ENCODE measurements at places on chromosomes 13 and 19. TPM values are rescaled to one million over a fixed set of nuclear protein-coding genes. Genes with fewer than 3 reads are reported as not detected.

DNA sequence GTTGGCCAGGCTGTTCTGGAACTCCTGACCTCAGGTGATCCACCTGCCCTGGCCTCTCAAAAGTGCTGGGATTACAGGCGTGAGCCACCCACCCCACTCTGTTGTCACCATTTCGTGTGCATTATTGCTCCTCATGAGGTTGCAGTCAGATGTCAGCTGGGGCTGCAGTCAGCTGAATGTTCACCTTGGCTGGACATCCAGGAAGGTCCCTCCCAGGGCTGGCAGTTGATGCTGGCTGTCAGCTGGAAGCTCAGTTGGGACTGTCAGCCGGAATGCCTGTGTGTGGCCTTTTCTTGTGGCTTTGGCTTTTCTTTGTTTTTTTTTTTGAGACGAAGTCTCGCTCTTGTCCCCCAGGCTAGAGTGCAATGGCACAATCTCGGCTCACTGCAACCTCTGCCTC, 6.6 kb downstream of the MEGF8 start:
- no peak overlapping the region for H3K4me3 ChIP-seq
- no peaks in the 10 kb centered on the region for H3K27me3 ChIP-seq
- H3K27ac ChIP-seq: no peak overlapping the region
- DNase-seq: no peak

- no peaks in the 10 kb centered on the region for H3K36me3 ChIP-seq
Observed at GRCh38 chr13:77124423-77124822, 97.5 kb upstream of the FBXL3 start.

DNA sequence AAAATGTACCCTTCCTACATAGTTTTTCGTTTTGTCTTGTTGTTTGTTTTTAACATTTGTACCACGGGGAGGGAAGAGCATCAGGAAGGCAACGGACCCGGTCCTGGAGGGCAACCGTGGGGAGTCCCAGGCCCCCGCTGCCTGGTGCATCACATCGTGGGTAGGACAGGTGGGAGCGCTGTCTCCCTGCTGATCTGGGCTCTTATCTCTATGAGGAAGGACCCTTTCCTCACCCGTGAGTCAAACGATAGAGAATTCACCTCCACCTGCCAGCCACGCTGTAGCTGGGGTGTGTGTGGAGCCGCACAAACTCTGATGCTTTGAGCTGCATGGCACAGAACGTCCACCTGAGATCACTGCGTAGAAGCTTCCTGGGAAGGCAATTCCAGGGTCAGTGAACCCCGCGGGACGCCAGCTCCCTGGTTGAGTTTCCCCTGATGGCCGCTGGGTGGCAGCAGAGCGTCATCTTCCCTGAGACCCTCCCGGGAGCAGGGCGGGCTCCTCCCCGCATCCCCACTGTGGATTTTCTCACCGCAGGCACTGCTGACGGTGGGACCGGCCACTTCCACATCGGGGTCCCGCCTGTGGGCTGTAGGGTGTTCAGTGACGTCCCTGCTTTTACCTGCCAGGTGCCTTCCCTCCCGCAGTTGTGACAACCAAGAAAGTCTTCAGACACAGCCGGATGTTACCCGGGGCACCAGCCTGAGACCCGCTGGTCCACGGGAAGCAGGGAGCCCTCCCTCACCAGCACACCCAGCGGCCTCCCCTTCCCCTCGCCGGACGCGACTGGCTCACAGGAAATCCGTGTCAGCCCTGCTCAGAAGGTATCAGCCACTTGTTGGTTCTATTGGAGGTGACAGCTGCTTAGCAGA, 54.7 kb downstream of the ZNF787 start:
- H3K4me1 ChIP-seq: no peaks in the 10 kb centered on the region
- peak; percentile 69 for DNase-seq
- no peaks in the 10 kb centered on the region for H3K36me3 ChIP-seq
- no peak overlapping the region for H3K27ac ChIP-seq

The POSTN gene
- 20.6 TPM for total RNA-seq

The TNPO2 gene
- total RNA-seq: 46.7 TPM

The ZNF460 gene
- 28.5 TPM for total RNA-seq

Measured in colonic mucosa (tissue), 4 donors.